ENCODE measurements at places on chromosomes 7 and 10.

DNA sequence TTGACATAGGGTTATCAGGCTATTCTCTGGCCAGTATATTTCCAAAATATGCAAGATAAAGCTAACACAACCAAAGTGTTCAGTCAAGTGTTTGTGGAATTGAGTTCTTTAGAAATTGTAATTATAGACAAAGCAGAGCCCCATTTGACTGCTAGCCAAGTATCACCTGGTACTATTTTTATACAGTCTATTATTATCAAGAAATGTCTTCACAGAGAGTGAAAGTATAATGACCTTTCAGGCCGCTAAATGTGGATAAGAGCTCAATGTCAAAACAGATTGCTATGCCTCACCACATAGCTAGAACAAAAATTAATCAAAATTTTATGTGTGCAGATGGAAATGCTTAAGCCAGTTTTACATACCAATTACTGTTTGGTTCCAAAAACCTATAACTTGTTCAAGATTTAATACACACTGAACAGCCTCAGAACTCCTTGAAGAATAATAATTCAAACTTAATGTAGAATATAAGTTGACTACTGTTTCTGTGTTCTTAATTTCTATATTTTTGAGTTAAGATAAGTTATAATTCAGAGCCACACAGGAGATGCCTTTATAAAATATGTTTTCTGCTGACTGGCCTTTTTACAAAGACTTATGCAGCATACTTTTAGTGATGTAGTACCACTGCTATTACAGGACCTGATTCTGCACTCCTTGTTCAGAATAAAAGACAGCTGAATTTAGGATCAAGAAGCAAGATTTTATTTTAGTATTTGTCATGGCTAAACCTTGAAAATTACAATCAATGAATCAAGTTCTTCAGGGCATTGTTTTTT, 31.0 kb downstream of the PRPS1L1 start:
- DNase-seq, result no peak

GRCh38 chr7:5320391-5320790, 37.6 kb downstream of the SLC29A4 start:
- DNase-seq, result no peak

- no peak for DNase-seq
Measured at GRCh38 chr7:118250860-118251494, 26.5 kb downstream of the ANKRD7 start.

- DNase-seq, result no peak
Measured at GRCh38 chr7:34061149-34061548, 155.8 kb downstream of the BMPER start.

- DNase-seq, result no peak
Measured at GRCh38 chr10:123761666-123762230, 95.6 kb downstream of the GPR26 start.

GRCh38 chr10:117519879-117520278, 22.7 kb upstream of the EMX2 start:
- DNase-seq, result no peak
